ENCODE measurements at places on chromosomes 1 and 21.

GRCh38 chr1:14915356-14916054 is 238.0 kb upstream of the TMEM51 start:
- peak; percentile 30 for DNase-seq

- DNase-seq = no peak
Observed at GRCh38 chr1:197314682-197315081, 46.6 kb downstream of the CRB1 start.

DNA sequence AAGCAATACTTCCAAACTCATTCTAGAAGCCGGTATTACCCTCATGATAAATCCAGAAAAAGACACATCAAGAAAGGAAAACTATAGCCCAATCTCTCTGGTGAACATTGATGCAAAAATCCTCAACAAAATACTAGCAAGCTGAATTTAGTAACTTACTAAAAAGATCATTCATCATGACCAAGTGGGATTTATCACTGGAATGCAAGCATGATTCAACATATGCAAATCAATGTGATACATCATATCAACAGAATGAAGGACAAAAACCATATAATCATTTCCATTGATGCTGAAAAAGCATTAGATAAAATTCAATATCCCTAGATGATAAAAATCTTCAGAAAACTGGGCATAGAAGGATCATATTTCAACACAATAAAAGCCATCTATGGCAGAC is 402.9 kb downstream of the TGFB2 start:
- no peak for DNase-seq

- no peak for DNase-seq
Observed at GRCh38 chr1:117093091-117093534, 28.4 kb downstream of the TRIM45 start.

DNA sequence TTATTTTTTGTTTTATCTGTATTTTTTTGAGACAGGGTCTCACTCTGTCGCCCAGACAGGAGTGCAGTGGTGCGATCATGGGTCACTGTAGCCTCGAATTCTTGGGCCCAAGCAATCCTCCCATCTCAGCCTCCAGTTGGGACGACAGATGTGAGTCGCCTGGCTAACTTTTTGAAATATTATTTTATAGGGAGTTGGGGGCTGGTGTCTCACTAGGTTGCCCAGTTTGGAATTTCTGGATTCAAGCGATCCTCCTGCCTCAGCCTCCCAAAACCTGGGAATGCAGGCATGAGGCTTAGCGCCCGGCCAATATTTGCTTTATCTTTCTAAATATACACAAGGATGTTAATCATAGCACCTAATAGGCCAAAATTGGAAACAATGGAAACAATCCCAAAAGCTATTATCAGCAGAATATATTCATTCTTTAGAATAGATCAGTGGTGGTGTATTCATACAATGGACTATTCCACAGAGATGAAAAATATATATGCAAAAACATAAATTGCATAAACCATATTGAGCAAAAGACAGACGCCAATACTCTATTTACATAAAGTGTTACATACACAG is 55.9 kb downstream of the DAP3 start:
- DNase-seq = no peak

GRCh38 chr1:218496561-218496960 is 151.4 kb downstream of the TGFB2 start:
- DNase-seq = no peak

GRCh38 chr1:153447498-153448170 is 12.8 kb downstream of the S100A7 start:
- no peak for DNase-seq

DNA sequence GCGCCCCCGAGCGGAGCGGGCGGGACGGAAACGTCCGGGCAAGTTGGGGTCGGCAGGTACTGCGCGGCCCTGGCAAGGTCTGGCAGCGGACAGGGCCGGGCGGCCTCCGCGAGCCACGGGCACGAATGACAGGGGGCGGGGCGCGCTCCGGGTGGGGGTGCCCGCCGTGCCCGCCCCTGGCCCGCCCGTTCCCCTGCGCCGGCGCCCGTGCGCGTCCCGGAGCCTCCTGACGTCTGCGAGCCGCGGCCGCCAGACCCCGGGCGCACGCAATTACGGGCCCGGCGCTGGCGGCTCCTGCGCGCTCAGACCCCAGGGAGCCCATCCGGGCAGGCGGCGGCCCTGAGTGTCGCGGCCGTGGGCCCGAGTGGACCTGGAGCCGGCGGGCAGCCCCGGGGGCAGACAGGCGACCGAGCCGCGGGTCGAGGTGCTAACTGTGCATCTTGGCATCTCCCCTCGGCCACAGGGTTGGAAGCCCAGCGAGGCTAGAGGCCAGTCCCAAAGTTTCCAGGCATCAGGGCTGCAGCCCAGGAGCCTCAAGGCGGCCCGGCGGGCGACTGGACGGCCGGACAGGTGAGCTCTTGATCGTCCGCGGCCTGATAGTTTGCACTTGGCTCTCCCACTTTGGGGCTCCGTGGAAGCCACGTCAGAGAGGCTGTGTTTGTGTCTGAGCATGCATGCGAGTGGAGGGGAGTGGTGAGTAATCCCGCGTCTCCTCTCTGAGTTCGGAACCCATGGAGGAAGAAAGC is 918 bp downstream of the MIB2 start:
- no peak for DNase-seq

DNA sequence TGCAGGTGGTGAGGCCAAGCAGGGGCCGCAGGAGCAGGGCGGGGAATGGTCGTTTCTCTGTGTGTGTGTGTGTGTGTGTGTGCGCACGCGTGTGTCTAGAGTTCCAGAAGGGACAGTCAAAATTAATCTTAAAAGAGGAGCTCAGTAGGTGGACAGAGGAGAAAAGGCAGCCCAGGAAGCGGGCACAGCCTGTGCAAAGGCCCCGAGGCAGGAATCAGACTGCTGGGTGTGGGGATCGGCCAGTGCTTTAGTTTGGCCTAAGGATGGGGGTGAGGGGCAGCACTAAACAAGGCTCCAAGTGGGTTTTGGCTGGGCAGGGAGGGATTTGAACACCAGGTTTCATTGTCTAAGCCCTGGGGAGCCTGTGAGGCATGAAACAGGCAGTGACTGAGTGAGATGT is 21.7 kb downstream of the EPHA8 start:
- DNase-seq = no peak

GRCh38 chr1:111471012-111471411 is 2.8 kb upstream of the C1orf162 start:
- DNase-seq = no peak

GRCh38 chr1:908661-909060 is 15.1 kb upstream of the SAMD11 start:
- no peak for DNase-seq

GRCh38 chr1:233939451-233939850 is 35.0 kb downstream of the SLC35F3 start:
- no peak for DNase-seq

DNA sequence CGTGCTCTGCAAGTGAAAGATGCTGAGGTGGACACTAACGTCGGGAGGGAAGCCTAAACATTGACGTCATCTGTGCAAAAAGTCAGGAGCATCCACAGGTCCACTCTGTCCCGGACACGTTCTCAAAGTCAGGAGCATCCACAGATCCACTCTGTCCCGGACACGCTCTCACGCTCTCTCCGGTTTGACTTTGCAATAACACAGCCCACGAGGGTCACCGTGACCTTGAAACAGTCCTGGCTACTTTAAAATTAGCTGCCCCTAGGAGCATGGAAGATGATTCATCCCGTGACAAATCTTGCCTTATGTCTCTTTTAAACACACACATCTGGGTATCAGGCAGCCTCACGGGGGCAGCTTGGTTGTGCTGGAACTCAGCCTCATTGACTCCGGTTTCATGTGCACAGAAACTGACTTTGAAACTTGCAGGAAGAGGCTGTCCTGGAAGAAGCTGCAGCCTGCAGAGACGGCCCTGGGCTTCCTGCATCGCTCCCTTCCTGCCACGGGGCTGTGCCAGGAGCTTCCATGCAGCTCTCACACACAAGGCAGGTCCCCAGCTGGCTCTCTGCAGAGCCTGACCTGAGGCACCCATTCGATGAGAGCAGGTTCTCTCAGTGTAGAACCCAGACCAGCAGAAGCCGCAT is 18.1 kb upstream of the COL18A1 start:
- no peak for DNase-seq

- no peak for DNase-seq
Observed at GRCh38 chr1:15884477-15884876, 37.0 kb downstream of the SPEN start.

- no peak for DNase-seq
Observed at GRCh38 chr1:247299723-247300381, 31.8 kb downstream of the ZNF496 start.

GRCh38 chr21:19553919-19554615 is 1150.5 kb upstream of the TMPRSS15 start:
- DNase-seq = no peak

- DNase-seq = no peak
Observed at GRCh38 chr1:220894025-220894923, 15.0 kb downstream of the HLX start.

DNA sequence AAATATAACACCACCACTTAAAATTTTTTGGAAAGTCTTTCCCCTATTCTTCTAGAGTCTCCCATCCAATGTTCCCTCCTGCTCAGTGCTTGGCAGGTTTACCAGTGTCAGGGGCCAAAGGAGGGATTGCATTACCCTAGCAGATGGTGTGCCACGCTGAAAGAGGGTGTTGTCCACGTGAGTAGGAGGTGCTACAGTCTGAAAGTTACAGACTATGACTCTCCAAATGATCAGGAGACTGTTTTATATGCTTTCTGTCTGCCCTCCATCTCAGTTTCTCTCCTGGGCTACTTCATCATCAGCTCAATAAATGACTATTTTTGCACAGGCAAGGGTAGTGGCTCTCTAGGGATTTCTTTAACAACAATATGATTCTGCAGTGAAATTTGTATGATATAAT is 31.3 kb upstream of the ANGPTL7 start:
- no peak for DNase-seq
